ENCODE measurements at places on chromosomes 4 and X. TPM values are rescaled to one million over a fixed set of nuclear protein-coding genes. Genes with fewer than 3 reads are reported as not detected.

DNA sequence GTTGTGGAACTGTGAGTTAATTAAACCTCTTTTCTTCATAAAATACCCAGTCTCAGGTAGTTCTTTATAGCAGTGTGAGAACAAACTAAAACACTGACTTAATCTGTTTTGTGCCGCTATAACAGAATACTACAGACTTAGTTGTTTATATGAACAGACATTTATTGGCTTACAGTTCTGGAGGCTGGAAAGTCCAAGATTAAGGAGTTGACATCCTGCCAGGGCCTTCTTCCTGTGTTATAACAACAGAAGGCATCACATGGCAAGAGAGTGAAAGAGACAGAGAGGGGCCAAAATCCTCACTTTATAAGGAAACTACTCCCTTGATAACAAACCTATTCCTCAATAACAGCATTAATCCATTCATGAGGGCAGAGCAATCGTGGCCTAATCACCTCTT lies 42.5 kb upstream of the KCNIP4 start:
- DNase-seq: no peak
- no peaks in the 10 kb centered on the region for H3K27me3 ChIP-seq
- H3K4me1 ChIP-seq: no peaks in the 10 kb centered on the region

- DNase-seq: no peak
- H3K27ac ChIP-seq: no peak overlapping the region
- no peaks in the 10 kb centered on the region for H3K4me1 ChIP-seq
- H3K4me3 ChIP-seq: no peak overlapping the region
- peaks cover 3% of the 10 kb centered on the region for H3K27me3 ChIP-seq
Measured at GRCh38 chr4:125323654-125324053, 8.9 kb downstream of the FAT4 start.

The CFP gene
- total RNA-seq: 25.9 TPM

The SLC34A2 gene
- total RNA-seq: not detected

GRCh38 chrX:119249891-119250290 lies 13.8 kb downstream of the PGRMC1 start:
- DNase-seq: no peak
- H3K4me3 ChIP-seq: no peak overlapping the region
- no peak overlapping the region for H3K27ac ChIP-seq
- no peaks in the 10 kb centered on the region for H3K27me3 ChIP-seq
- peaks cover 8% of the 10 kb centered on the region for H3K36me3 ChIP-seq

DNA sequence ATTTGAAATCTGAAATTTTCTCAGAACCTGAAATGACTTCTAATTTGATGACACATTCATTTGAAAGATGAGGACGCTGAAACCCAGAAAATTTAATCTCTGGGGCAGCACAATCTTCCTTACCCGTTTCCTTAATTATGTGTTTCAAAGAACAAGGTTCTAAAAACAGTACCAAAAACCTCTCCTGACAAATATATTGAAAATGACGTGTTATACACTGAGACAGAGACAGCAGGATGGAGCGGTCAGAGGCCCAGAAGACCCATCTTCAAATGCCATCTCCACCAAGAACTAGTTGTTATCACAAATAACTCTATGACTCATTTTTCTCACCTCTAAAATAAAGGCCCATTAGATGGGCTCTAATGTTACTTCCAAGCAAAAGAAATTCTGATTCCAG lies 177.3 kb downstream of the NSUN7 start:
- no peak overlapping the region for H3K4me3 ChIP-seq
- H3K4me1 ChIP-seq: peaks cover 4% of the 10 kb centered on the region
- DNase-seq: no peak
- peaks cover 12% of the 10 kb centered on the region for H3K27me3 ChIP-seq
- H3K27ac ChIP-seq: no peak overlapping the region

GRCh38 chr4:158949099-158949498 lies 153.8 kb upstream of the RAPGEF2 start:
- H3K4me1 ChIP-seq: no peaks in the 10 kb centered on the region
- no peaks in the 10 kb centered on the region for H3K36me3 ChIP-seq
- no peak for DNase-seq
- H3K4me3 ChIP-seq: no peak overlapping the region
- no peak overlapping the region for H3K27ac ChIP-seq
- peaks cover 15% of the 10 kb centered on the region for H3K27me3 ChIP-seq

GRCh38 chrX:119410027-119410819 lies 11.1 kb downstream of the SLC25A43 start:
- H3K36me3 ChIP-seq: no peaks in the 10 kb centered on the region
- no peak overlapping the region for H3K4me3 ChIP-seq
- H3K4me1 ChIP-seq: no peaks in the 10 kb centered on the region
- H3K27me3 ChIP-seq: no peaks in the 10 kb centered on the region
- no peak for DNase-seq
